ENCODE measurements at places on chromosomes 16 and 17. TPM values are rescaled to one million over a fixed set of nuclear protein-coding genes. Genes with fewer than 3 reads are reported as not detected.

ZPBP2 gene
- total RNA-seq, result not detected

ANKFY1 gene
- 27.4 TPM for total RNA-seq

CANT1 gene
- total RNA-seq, result 74.1 TPM

ULK2 gene
- total RNA-seq, result 9.9 TPM

LAT gene
- total RNA-seq, result 3.8 TPM

FBXW10 gene
- 1.1 TPM for total RNA-seq

UNC13D gene
- total RNA-seq, result 6.1 TPM

SOX15 gene
- total RNA-seq, result 0.30 TPM

ADAM11 gene
- total RNA-seq, result 1.2 TPM

NTN1 gene
- 0.42 TPM for total RNA-seq

TNFRSF17 gene
- total RNA-seq, result not detected

CCR7 gene
- total RNA-seq, result 0.94 TPM

RND2 gene
- total RNA-seq, result 0.13 TPM

CHST5 gene
- total RNA-seq, result 0.10 TPM

SEPTIN1 gene
- total RNA-seq, result 2.0 TPM
